ENCODE measurements at places on chromosomes 6 and 20. TPM values are rescaled to one million over a fixed set of nuclear protein-coding genes. Genes with fewer than 3 reads are reported as not detected.

The PRICKLE4 gene
- total RNA-seq, result 6.9 TPM

The LRFN2 gene
- total RNA-seq, result not detected

The AGER gene
- total RNA-seq, result 0.60 TPM

The CD93 gene
- total RNA-seq, result 48.4 TPM

The PRRT1 gene
- not detected for total RNA-seq

The ERVFRD-1 gene
- not detected for total RNA-seq

The AAR2 gene
- 26.3 TPM for total RNA-seq

The UNC93A gene
- not detected for total RNA-seq

The DAAM2 gene
- 0.87 TPM for total RNA-seq

The MBOAT1 gene
- 40.6 TPM for total RNA-seq

The SNAI1 gene
- 2.0 TPM for total RNA-seq
